ENCODE measurements at places on chromosomes 16 and 17. TPM values are rescaled to one million over a fixed set of nuclear protein-coding genes. Genes with fewer than 3 reads are reported as not detected.
A peak's percentile ranks its signal among the peaks of the same experiment; 100 is the strongest.

Gene GRB7
- total RNA-seq, result 5.8 TPM

Gene TPSG1
- total RNA-seq, result not detected

Gene AOC3
- total RNA-seq, result 10.3 TPM

Gene CHST4
- not detected for total RNA-seq

Gene ACSF2
- total RNA-seq, result 22.2 TPM

Gene GJC1
- total RNA-seq, result 41.8 TPM

Gene SPG7
- 216 TPM for total RNA-seq

Gene CCL17
- total RNA-seq, result not detected

Gene LYZL6
- not detected for total RNA-seq

Gene TNRC6C
- total RNA-seq, result 8.7 TPM

DNA sequence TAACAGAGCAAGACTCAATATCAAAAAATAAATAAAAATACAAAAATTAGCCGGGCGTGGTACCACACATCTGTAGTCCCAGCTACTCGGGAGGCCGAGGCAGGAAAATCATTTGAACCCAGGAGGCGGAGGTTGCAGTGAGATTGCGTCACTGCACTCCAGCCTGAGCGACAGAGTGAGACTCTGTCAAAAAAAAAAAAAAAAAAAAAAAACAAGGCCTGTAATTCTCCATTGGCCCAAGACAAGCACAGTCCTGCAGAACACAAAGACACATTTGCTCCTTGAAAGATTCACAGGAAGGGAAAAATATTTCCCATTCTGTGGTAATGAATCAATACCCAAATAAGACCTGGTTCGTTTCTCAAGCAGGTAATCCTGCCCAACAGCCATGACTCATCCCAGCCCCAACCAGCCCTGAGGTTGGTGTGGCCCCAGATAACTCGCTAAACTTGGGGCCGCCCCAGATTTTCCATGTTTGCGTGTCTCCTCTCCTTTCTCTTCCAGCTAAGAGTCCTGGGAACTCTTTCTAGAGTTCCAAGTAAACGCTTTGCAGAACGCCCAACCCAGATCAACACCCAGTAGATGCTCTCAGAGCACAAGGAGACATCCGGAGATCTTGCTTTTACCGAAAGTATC, 40.3 kb upstream of the SNN start:
- H3K36me3 ChIP-seq, result no peaks in the 10 kb centered on the region
- peak overlapping the region; percentile 72 for H3K27ac ChIP-seq
- peaks cover 11% of the 10 kb centered on the region for H3K4me1 ChIP-seq
- peak; percentile 77 for DNase-seq

DNA sequence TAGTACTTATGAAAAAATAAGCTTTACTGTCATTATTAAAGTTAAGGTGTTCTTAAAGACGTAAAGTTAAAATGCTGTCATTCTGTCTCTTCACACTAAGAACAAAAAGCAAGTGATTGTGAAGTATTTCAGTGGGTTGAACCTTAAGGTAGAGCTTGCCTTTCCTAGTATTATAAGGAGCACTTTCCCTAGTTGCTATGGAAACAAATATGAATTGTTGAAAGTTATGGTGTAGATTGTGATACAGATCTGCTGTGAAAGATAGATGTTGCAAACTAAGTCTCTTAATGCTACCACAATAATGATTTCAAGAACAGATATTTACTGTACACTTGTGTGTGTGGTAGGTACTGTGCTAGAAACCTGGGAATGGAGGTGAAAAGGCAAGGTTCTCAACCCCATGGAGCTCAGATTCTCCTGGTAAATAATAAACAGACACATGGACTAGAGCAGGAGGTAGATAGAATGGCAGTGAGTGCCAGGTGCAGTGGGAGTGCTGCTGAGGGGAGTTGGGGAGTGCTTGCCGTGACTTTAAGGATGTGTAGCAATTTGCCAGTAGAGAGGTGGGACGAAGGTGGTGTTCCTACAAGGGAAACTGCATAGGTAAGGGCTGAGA, 34.7 kb downstream of the MRTFB start:
- H3K36me3 ChIP-seq, result no peaks in the 10 kb centered on the region
- H3K27ac ChIP-seq, result no peak overlapping the region
- no peaks in the 10 kb centered on the region for H3K27me3 ChIP-seq
- DNase-seq, result no peak
- no peak overlapping the region for H3K4me3 ChIP-seq

- H3K27me3 ChIP-seq, result no peaks in the 10 kb centered on the region
- H3K4me1 ChIP-seq, result peaks cover 17% of the 10 kb centered on the region
- peak overlapping the region; percentile 55 for H3K27ac ChIP-seq
These were observed 3.3 kb upstream of the AXIN2 start for GRCh38 chr17:65564793-65565192.

DNA sequence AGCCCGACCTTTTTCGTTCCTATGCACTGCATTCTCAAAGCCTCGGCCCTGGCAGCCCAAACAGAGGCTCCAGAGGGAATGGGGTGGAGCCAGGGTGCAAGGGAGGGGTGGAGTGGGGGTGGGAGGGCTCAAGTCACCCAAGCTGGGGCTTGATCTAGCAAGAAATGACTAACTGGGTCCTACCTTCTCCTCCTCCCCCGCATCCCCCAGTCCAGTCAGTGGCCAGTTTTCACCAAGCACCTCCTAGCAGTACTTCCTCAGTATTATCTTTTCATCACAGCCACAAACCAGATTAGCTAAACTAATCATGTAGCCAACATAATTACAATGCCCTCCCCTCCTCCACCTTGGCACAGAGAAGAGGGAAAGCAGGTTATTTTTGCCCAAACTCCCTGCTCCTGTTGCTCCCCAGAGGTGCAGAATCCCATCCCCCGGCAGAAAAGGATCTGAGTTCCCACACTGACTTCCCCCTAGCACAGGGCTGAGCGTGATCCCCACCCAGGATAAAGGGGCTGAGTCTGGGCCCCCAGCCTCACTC, 2.2 kb downstream of the JUP start:
- no peaks in the 10 kb centered on the region for H3K27me3 ChIP-seq
- peaks cover 66% of the 10 kb centered on the region for H3K4me1 ChIP-seq
- H3K27ac ChIP-seq, result peak overlapping the region; percentile 97
- H3K36me3 ChIP-seq, result no peaks in the 10 kb centered on the region
- H3K4me3 ChIP-seq, result peak overlapping the region; percentile 85

- peak overlapping the region; percentile 97 for H3K27ac ChIP-seq
- DNase-seq, result no peak
- H3K4me1 ChIP-seq, result no peaks in the 10 kb centered on the region
- peaks cover 10% of the 10 kb centered on the region for H3K36me3 ChIP-seq
- no peaks in the 10 kb centered on the region for H3K27me3 ChIP-seq
These were observed 1.7 kb downstream of the ATP6V0A1 start for GRCh38 chr17:42460371-42460770.

GRCh38 chr17:77312786-77313599, 172.2 kb downstream of the SEC14L1 start:
- no peaks in the 10 kb centered on the region for H3K36me3 ChIP-seq
- peak; percentile 86 for DNase-seq
- H3K27me3 ChIP-seq, result no peaks in the 10 kb centered on the region

GRCh38 chr17:29237476-29238132, 9.1 kb upstream of the CRYBA1 start:
- H3K36me3 ChIP-seq, result no peaks in the 10 kb centered on the region
- DNase-seq, result no peak
- H3K27me3 ChIP-seq, result no peaks in the 10 kb centered on the region
- no peaks in the 10 kb centered on the region for H3K4me1 ChIP-seq
- no peak overlapping the region for H3K27ac ChIP-seq
- H3K4me3 ChIP-seq, result no peak overlapping the region

DNA sequence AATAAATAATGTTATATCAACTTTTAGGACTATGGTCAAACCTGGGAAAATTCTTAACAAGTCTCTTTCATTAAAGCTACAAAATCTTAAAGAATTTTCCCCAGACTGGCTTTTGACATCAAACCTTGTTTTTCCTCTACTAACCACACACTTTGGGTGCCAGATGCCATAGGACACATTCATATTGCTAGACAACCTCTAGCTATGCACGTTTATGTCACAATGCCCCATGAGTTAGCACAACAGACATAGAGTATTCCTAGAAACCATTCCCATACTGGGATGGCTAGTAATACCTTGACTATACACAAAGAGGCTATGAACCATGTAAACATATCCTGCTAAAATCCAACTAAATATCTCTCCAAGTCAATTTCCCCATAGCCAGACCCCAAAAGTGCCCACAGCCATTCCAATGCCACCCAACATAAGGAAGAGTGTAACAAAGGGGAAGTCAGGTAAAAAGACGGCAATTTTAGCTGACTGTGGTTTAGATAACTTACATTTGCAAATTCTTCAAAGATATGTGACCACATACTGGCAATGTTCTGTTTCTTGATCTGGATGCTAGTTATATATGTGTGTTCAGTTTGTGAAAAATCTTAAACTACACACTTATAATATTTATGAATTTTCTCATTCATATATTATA, 23.4 kb downstream of the SMURF2 start:
- H3K36me3 ChIP-seq, result no peaks in the 10 kb centered on the region
- no peak overlapping the region for H3K27ac ChIP-seq
- H3K4me1 ChIP-seq, result no peaks in the 10 kb centered on the region
- no peaks in the 10 kb centered on the region for H3K27me3 ChIP-seq

GRCh38 chr17:4789701-4789950, 862 bp downstream of the GLTPD2 start:
- peak overlapping the region; percentile 64 for H3K4me3 ChIP-seq
- no peaks in the 10 kb centered on the region for H3K4me1 ChIP-seq
- H3K36me3 ChIP-seq, result no peaks in the 10 kb centered on the region
- peak overlapping the region; percentile 90 for H3K27ac ChIP-seq
- H3K27me3 ChIP-seq, result no peaks in the 10 kb centered on the region
- DNase-seq, result no peak

DNA sequence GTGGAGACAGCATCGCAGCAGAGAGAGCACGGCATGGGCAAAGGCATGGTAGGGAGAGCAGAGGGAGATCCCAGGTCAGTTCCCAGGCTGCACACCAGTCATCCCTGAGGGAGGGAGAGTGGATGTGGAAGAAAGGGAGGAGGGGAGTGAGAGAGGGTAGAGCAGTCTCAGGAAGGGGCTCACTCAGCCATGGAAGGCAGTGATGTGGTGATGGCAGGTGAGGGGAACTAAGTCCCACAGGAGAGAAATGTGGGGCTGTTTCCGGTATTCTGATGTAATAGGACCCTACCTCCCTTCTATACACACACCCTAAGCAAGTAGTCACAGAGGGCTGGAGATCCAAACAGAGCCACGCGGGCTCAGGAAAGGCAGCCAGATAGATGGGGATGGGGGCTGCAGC, 500.3 kb upstream of the CDH11 start:
- no peaks in the 10 kb centered on the region for H3K4me1 ChIP-seq
- no peak for DNase-seq
- no peak overlapping the region for H3K4me3 ChIP-seq
- no peaks in the 10 kb centered on the region for H3K27me3 ChIP-seq
- no peaks in the 10 kb centered on the region for H3K36me3 ChIP-seq

DNA sequence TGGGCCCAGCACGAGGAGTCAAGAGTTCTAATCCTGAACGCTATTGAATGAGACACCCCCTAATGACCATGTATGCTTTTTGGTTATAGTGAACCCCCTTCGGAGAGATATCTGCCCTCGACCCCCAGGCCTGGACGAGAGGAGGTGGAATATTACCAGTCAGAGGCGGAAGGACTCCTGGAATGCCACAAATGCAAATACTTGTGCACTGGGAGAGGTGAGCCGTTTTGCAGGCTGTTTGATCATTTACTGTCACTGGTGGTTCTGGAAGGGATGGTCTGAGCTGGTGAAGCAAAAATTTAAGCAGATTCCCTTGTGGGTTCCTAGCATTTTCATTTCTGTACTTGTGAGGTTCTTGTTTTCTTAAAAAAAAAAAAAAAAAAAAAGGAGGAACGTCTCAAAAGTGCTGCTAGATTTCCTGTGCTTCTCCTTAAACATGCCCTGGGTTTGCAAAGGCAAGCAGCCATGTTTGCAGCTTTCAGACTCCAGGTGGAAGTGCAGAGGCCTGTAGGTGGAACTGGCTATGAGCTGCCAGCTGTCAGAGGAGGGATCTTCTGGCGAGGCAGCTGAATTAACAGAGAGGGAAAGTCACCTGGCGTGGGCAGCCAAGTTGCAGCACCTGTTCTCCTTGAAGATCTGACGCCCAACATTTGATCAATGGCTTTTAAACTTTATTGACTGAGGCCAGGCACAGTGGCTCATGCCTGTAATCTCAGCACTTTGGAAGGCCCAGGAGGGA, 3.5 kb downstream of the MARVELD3 start:
- H3K27ac ChIP-seq, result no peak overlapping the region
- no peak overlapping the region for H3K4me3 ChIP-seq
- peaks cover 14% of the 10 kb centered on the region for H3K4me1 ChIP-seq
- DNase-seq, result no peak
- H3K27me3 ChIP-seq, result peaks cover 15% of the 10 kb centered on the region

- no peak overlapping the region for H3K4me3 ChIP-seq
- no peak for DNase-seq
- H3K4me1 ChIP-seq, result no peaks in the 10 kb centered on the region
- no peak overlapping the region for H3K27ac ChIP-seq
- H3K36me3 ChIP-seq, result no peaks in the 10 kb centered on the region
These were observed 66.1 kb upstream of the CLEC3A start for GRCh38 chr16:77956231-77956630.

DNA sequence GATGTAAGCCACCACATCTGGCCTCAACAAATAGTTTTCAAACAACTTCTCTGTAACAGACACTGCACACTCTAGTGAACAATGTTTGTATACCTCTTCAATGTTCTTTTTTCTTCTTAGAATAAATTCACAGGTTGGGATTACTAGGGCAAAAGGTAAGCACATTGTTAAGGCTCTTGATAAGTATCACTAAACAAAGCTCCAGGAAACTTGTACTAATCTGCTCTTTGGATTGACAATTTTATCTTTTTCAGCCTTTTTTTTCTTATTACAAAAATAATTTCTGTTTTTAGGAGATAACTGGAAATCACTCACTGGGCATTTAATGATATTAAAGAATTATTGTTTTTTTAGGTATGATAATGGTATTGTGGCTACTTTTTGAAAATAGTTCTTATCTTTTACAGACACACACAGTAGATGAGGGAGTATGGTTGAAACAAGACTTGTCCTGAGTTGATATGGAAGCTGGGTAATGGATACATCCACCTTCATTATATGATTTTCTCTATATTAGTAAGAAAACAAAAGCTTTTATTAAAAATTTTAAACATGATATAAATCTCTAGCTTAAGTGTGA, 7.7 kb upstream of the MPRIP start:
- DNase-seq, result no peak
- H3K27ac ChIP-seq, result no peak overlapping the region
- no peaks in the 10 kb centered on the region for H3K27me3 ChIP-seq
- peaks cover 28% of the 10 kb centered on the region for H3K4me1 ChIP-seq
- H3K36me3 ChIP-seq, result no peaks in the 10 kb centered on the region
- no peak overlapping the region for H3K4me3 ChIP-seq

- H3K4me1 ChIP-seq, result peaks cover 85% of the 10 kb centered on the region
- H3K36me3 ChIP-seq, result no peaks in the 10 kb centered on the region
- DNase-seq, result no peak
- H3K4me3 ChIP-seq, result peak overlapping the region; percentile 22
These were observed 151.1 kb upstream of the GSE1 start for GRCh38 chr16:85461814-85462713.

GRCh38 chr17:33712120-33712519, 419.0 kb upstream of the ASIC2 start:
- H3K36me3 ChIP-seq, result no peaks in the 10 kb centered on the region
- H3K4me3 ChIP-seq, result no peak overlapping the region
- H3K27ac ChIP-seq, result no peak overlapping the region
- no peaks in the 10 kb centered on the region for H3K27me3 ChIP-seq
